GM12892 (cell line): ENCODE measurements at places on chromosomes 7 and 10.

DNA sequence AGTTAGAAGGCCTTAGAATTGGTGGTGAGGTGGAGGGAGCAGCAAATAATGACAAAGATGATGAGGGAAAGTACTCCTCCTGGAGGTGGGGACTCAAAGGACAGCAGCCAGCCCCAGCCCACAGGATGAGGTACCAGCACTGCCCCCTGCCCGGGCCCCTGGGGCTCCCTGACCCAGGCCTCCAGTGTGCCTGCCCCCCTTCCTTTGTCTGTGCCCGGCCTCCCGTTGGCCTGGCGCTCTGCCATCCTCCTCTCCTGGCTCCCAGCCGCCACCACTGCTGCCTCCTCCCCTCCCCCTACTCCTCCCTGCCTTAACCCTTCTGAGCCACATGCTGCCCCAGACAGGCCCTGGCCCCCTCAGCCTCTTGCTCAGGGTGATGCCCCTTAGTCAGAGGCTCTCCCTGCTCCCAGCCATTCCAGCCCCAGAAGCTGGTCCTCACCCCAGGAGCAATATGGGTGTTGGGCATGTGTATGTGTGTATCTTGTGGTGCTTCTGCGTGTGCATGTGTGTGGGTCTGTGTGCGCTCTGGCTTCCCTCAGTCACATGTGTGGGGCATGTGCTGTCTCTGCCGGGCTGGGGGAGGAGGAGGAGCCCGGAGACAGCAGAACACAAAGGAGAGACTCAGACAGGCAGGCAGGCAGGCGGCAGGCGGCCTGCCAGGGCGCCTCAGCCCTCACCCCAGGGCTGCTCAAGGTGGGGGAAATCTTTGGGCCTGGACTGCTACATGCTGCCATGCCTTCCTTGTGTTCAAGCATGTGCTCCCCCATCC is 2.6 kb downstream of the LDB1 start:
- no peak for DNase-seq

DNA sequence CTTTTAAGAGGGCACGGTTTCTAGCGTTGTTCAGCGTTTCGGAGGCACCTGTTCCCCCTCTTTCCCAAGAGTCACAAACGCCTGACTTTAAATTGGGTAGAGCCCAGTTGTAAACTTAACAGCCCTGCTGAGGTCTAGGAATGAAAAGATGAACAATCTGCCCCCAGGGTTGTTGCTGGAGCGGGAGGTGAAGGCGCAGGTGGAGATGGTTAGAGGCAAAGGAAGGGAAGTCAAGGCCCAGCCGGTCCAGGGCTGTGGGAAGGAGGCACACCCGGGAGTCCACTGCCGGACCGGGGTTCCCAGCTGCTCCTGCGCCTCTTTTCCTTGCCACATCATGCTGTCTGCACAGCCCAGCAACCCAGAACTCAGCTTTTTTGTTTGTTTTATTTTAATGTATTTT is 770 bp downstream of the PRXL2A start:
- no peak for DNase-seq

GRCh38 chr7:73742338-73742752 is 3.7 kb upstream of the ABHD11 start:
- no peak for DNase-seq

DNA sequence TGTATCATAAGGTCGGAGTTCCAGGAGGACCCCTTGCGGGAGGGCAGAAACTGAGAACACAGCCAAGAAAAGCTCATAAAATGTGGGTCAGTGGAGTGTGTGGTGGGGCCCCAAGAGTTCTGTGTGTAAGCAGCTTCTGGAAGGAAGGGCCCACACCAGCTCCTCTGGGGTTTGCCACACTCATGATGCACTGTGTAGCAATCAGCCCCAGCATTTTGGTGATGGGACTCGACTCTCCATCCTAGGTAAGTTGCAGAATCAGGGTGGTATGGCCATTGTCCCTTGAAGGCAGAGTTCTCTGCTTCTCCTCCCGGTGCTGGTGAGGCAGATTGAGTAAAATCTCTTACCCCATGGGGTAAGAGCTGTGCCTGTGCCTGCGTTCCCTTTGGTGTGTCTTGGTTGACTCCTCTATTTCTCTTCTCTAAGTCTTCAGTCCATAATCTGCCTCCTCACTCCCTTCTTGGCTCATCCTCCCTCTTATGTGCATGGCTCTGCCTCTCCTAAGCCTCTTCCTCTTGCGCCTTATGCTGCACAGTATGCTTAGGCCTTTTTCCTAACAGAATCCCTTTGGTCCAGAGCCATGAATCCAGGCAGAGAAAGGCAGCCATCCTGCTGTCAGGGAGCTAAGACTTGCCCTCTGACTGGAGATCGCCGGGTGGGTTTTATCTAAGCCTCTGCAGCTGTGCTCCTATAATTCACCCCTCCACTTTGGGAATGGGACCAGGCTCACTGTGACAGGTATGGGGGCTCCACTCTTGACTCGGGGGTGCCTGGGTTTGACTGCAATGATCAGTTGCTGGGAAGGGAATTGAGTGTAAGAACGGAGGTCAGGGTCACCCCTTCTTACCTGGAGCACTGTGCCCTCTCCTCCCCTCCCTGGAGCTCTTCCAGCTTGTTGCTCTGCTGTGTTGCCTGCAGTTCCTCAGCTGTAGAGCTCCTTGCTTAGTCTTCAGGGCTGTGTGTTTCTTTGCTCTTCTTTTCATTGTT is 17.8 kb downstream of the PRSS2 start:
- DNase-seq = no peak

- DNase-seq = no peak
Measured at GRCh38 chr10:116880716-116881482, 31.6 kb downstream of the ENO4 start.

- DNase-seq = no peak
Measured at GRCh38 chr7:91311839-91312238, 47.6 kb downstream of the FZD1 start.

GRCh38 chr10:64463406-64463805 is 942.2 kb downstream of the REEP3 start:
- no peak for DNase-seq
